ENCODE measurements at places on chromosomes 5 and 9.

- DNase-seq, result no peak
Measured at GRCh38 chr5:151657114-151657513, 29.6 kb downstream of the SPARC start.

GRCh38 chr9:92738661-92739081, 26.0 kb downstream of the BICD2 start:
- DNase-seq, result no peak

GRCh38 chr5:19258686-19259085, 729.3 kb downstream of the CDH18 start:
- no peak for DNase-seq

DNA sequence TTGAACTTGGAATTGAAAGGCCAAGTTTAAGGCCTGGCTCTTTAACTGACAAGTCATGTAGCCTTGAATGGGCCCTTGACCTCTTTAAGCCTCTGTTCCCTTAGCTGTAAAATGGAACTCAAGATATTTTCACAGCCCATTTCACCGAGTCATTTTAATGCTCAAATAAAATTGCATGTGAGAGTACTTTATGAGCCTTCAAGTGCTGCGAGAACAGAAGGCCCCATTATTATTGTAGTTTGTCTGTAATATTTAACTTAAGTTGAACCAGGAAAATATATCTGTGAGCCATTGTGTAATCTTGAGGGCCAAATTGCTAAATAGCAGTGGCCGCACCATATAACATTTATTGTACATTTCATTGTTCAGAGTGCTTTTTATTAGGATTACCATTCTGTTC, 249.9 kb downstream of the NTRK2 start:
- no peak for DNase-seq

DNA sequence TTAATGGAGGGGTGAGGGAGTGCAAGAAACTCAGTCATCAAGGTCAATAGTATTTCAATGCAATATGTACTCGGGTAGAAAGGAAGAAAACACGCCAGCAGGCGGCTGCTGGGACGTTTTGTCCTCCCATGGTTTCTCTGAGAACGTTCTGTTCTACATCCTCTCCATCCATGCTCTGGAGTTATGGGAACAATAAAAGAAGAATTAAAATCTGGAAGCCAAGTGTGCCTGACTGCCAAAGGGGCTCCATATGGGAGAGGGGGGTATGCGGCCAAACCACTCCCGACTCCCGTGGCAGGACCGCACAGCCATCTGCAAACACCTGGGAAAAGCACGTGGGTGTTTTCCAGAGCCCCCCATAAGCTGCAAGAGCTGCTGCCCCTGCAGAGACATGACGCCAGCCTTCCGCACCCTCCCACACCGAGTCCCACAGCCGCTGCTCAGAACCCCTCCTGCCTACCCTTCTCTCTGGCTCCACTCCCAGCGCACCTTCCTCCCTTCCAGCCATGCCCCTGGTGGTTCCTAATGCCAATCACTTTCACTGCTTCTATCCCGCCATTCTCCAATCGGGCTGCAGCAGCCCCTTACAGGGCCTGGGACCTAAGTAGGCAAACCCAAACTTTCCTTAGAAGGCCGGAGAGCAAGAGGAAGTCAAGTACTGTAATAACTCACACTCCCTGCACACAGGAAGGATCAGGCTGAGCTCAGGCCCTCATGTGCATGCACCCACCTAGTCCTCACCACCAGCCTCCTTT, 241.6 kb downstream of the SYK start:
- no peak for DNase-seq

DNA sequence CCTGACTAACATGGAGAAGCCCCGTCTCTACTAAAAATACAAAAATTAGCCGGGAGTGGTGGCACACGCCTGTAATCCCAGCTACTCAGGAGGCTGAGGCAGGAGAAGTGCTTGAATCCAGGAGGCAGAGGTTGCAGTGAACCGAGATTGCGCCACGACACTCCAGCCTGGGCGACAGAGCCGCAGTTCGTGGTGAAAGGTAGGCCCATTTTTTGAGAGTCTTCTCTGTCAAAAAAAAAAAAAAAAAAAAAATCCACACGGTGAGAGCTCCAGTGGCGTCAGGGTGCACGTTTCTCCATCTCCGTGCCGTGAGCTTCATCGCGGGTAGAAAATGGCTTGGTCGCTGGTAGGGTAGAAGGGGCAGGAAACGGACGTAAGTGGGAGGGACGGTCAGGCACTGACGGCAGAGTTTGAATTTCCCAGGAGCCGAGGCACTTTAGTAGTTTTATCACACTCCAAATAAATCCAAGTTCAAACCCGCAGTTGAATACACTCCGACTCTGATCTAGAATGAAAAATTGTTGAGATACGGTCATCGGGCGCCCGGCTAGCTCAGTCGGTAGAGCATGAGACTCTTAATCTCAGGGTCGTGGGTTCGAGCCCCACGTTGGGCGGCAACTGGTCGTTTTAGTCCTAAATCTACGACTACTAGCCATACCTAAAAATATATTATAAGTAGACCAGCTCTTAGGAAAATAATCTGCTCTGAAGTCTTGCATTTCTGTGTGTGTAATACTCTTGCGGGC, 2.4 kb upstream of the TRIM7 start:
- peak; percentile 80 for DNase-seq

DNA sequence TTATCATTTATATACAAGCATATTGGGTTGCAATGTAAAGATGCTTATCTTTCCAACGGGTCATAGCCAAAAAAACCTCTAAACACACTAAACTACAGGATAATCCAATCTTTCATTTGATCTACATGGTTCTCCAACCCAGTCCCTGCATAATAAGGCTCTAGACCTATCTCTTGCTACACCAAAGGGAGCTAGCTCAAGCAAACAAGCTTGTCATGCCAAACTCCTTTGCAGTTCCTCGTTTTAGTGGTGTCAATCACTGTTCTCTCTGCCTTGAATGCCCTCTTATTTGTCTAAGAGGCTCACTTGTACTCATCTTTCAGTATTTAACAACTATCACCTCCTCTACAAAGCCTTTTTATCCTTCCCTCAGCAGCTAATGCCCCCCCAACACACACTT, 5.6 kb downstream of the HOMER1 start:
- DNase-seq, result no peak

- no peak for DNase-seq
Measured at GRCh38 chr5:123496892-123497291, 15.1 kb upstream of the CSNK1G3 start.

DNA sequence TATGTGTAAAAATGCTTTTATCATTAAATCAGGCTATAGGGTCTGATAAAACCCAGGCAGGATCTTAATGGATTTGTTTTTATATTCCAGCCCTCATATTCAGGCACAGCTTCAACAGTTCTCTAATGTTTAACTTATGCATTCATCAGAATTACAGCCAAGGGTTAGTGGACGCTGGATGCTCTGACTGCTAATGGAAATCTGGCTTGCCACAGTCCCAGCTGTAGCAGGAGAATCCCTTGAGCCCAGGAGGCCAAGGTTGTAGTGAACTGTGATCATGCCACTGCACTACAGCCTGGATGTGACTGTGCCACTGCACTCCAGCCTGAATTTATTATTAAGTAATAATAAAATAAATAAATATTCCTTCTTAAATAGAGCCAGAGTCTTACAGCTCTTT, 98.0 kb downstream of the SLC25A46 start:
- no peak for DNase-seq

GRCh38 chr9:130900701-130901497, 4.3 kb upstream of the QRFP start:
- no peak for DNase-seq

- DNase-seq, result no peak
Measured at GRCh38 chr5:111930905-111931461, 174.0 kb upstream of the NREP start.

DNA sequence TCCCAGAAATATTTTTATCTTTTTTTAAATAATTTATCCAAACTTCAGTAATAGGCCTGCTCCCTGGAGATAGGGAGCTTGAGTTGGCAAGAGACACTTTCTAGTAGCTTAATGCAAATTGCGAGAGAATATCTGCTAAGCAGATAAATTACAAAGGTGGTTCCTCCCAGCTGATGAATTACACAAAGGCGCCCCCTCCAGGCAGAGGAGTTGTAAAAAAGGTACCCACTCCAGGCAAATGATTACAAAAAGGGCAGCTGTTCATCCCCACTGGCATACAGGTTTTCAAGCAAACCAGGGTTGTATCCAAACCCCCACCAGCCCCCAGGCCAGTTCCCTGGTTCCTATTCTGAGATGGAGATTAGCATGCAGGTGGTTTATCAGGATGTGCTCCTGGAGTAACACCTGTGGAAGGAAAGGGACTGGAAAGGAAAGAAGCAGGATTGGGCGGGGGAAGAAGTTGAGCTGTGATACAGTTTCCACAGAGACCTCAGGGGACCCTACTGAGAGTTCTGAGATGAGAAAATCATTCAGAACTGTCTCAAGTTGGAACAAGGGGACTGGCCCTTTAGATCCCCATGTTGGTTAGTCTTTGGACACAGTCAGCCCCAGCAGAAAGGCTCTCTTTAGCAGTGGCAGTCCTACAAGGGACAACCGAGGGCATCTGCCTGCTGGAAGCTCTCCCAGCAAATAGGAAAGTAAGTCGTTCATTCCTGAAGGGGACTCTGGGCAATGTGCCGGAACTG, 25.5 kb downstream of the ESM1 start:
- peak; percentile 41 for DNase-seq

DNA sequence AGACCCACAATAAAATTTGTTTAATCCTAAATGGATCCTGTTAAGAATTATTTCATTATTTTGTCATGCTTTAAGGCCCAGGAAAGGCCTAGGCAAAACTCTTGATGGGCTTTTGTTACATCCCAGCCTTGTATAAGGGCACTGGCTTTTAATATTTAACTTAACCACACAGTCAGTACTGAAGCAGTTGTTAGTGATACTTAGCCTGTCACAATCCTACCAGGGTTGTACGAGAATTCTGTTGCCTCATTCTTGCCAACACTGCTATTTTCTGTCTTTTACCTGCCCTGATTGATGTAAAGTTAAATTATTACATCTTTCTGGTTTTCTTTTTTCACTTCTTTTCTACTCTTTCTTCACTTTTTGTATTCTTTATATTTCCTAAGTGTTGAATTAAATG, 10.9 kb downstream of the ZNF169 start:
- DNase-seq, result no peak

DNA sequence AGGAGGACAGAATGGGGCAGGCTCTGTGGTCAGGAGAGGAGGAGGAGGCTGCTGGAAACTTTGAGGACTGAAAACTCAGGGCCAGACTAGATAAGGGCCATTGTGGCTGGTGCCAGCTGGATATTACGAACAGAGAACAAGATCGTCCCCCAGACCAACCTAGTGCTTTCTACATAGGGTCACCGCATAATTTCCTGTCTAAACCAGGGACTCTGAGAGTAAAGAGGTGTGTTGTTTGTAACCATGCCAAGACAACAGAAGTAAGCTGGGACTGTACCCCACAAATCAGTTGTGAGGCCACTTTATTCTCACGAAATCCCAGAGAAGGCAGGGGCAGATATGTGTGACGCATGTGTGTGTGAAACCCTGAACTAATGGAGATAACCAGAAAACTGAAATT, 20.3 kb upstream of the GFPT2 start:
- no peak for DNase-seq

- no peak for DNase-seq
Measured at GRCh38 chr9:100457517-100457916, 15.4 kb upstream of the TMEFF1 start.

GRCh38 chr9:82154573-82154972, 166.0 kb downstream of the SPATA31D1 start:
- no peak for DNase-seq

DNA sequence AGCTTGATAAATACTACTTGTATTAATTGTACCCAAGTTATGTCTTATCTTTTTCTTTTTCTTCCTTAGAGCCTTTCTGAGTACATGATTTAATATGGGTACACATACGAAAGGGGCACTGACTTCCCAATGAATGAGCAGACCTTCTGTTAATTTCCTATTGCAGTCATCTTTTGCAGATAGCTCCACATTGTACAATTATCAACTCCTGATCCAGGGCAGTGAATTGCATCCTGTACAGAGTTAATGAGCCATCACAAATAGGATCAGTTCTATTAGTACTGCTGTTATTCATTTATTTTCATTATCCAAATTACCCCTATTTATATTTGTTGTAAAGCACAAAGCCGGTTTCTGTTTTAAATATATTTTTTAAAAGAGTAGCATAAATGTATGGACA, 105.6 kb downstream of the ADAMTSL1 start:
- no peak for DNase-seq

- no peak for DNase-seq
Measured at GRCh38 chr5:129917224-129917623, 13.0 kb downstream of the CHSY3 start.

- DNase-seq, result no peak
Measured at GRCh38 chr5:160470437-160471361, 49.0 kb downstream of the PTTG1 start.

DNA sequence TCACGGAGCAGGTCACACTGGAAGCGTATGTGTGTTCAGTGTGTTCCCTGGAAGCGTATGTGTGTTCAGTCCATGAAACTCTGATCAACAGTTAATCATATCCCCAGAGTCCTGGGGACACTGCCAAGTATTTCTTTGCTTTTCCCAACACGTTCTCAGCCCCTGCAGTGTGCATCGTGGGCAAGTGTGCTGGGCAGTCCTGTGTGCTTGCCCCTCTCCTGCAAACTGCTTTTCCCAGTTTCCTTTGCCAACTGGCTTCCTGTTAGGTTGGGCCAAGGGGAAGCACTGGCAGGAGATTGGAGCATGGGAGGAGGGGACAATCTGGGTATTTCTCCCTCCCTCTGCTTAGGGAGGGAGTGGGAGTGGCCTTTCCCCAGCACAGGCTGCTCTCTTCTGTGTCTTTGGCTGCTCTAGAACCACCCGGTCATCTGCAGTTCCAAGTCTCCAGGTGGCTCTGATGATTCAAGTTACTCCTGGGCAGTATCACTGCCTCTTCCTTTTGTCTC, 36.8 kb upstream of the NEK6 start:
- DNase-seq, result no peak

DNA sequence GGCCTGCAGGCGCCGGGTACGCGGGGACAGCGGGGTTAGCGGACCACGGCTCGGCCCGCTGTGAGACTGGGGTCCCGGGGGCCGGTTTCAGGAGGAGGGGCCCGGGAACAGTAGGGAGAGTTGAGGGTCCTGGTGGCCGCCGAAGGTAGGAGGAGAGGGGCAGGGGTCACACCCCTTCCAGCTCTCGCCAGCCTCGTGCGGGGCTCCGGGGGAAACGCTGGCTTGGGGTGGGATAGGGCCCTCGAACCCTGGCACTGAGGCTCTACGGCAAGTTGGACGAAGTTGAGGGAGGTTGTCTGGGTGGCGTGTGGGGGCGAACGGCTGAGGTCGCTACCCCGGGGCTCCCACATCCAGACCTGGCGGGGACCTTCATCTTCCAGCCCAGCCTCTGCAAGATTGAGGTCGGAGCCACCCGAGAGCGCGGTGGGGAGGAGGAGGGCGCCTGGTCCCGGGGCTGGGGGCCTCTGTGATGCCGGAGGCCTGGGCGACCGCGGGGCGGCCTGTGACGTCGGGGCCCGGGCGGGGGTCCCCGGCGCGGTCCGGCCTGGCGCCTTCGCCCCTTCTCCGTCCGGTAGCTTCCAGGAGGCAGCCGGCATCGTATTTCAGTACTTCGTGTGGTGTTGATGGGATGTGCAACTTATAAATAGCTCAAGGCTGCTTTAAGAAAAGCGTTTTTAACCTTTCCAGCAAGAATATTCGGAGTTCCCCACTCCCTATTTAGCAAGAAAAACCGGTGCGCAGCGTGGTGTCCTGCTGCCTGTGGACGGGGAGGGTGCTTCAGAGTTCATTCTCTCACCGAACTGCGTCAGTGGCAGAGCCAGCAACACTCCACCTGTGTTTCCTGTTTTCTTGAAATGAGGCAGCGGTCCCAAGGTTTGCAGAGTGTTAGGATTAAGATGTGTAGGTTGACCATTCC, 902 bp downstream of the HABP4 start:
- no peak for DNase-seq

- DNase-seq, result no peak
Measured at GRCh38 chr5:83357621-83358231, 113.8 kb upstream of the VCAN start.

All from stimulated activated CD4-positive, alpha-beta T cell treated with anti-CD3 and anti-CD28 coated beads, Interleukin-4, amount 100 ng/mL, for 48 hours (primary cell).